ENCODE measurements at places on chromosomes 5 and 9.

DNA sequence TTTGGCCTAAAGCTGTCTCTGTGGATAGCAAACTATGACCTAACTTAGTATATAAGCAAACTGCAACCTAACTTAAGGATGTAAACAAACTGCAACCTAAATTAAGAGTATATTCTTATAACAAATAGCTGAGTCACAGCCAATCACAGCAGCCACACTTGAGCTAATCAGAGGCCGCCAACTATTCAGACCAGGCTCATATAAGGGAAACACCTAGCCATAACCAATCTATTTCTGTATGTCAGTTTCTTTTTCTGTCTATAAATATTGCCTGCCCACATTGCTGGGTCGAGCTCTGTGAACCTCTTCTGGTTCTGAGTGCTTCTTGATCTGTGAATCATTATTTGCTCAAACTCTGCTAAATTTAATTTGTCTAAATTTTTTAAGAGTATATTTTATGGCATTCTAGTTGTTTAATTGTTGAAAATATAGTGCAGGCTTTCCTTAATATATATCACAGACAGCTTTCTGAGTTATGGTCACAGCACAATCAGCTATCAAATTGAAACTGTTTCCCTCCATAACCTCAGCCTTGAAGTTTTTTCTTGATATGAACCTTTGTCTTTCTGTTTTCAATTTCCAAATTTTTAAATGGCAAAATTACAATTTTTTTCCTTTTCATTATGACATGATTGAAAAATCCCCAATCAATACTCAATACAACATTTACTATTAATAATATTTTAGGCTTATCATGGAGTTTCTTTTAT lies 327.1 kb upstream of the NUDT12 start:
- no peak for DNase-seq

GRCh38 chr9:72365525-72366256 lies 683 bp upstream of the ZFAND5 start:
- DNase-seq = peak; percentile 80

DNA sequence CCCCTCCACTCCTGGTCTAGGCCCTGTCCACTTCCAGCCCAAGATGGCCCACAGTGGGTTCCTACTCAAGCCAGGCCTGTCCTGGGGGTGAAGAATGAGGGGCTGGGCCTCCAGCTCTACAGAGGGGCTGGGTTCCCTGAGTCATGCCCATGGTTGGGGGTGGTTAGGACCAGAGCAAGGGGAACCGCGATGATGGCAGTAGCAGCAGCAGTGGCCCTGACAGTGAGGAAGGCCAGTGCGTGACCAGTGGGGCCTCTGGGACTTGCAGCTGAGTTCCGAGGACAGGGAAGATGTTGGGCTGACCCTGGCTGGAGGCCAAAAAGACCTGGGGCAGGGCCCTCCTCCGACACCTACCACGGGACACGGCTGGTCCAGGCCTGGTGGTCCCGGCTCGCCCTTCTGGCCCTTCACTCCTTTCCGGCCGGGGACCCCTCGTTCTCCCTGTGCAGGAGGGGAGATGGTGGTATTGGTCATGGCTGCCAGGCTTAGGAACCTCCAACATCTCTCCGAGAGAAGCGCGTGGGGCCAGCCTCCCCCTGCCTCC lies 9.2 kb upstream of the PHYKPL start:
- no peak for DNase-seq

GRCh38 chr5:168885324-168886120 lies 306.4 kb upstream of the PANK3 start:
- DNase-seq = no peak

DNA sequence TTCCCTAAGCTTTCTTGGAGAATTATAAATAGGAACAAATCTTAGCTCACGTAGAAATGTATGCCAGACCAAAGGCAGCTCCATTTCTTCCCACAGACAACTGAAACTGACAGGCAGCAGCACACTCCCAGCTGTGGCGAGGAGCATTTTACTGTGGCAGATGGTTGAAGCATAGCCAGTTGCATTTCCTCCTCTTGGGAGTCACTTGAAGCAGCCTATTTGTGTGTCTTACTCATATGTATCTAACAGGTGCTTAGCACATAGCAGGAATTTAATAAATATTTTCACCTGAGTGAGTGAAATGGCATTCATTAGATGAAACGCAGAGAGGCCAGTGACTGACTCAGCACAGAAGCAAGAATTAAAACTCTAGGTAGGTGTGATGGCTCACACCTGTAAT lies 12.3 kb upstream of the MTMR12 start:
- no peak for DNase-seq

DNA sequence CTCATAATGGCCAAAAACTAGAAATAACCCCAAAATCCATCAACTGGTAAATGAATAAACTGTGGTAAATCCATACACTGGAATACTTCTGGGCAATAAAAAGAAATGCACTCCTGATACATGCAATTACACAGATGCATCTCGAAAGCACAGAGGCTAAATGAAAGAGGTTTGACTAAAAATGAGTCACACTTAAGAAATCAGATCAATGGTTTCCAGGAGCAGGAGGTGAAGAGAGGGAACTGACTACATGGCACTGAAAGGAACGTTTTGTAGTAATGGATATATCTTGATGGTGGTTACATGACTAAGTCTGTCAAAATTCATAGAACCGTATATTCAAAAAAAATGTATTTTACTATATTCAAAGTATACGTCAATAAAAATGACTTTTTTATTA lies 42.4 kb downstream of the STRBP start:
- no peak for DNase-seq

DNA sequence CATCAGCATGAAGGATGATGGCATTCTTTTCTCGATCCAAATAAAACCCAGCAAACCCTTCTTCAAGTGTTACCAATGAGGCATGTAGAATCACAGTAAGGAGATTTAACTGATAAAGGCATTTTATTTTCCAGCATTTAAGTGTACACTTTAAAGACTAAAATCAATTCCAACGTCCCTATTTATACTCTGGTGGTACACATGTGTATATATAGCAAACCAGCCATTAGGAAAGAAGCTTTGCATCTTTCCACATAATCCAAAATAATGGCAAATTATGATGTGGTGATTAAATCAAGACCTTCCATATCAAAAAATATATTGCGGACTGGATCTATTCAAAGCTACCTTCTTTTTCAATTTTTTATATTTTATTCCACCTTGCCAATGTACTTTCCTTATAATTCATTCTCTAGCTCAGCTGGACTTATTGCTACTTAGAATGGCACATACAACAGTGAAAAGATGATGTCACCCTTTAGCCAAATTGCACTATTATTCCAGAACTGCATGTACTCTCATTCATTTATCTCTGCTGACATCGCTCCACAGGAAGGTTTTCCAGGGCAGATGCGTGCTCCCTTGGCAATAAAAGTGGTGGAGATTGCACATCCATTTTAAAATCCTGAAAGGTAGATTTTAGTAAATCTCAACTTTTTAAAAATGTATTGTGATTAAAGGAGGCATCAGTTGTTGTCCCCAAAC lies 63.3 kb upstream of the SLC30A5 start:
- no peak for DNase-seq

- no peak for DNase-seq
These were observed 404.3 kb downstream of the RAB3C start for GRCh38 chr5:58987193-58987592.

DNA sequence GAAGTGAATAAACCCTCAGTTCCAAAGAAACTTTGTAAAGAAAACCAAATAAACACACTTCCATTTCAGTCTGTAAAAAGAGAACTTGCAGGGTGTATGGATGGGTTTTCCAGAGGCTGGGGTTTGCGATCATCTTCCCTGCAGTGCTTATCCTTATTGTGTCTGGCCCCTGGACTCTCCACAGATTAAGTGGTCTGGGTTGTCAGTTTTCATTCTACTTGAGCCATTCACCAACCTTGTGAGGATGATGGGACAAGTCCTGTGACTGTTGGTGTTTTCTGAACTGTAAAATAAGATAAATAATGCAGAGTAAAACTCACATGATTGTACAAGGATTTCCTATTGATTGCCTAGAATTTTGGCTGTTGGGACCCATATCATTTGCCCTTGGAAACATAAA lies 166.1 kb upstream of the MOCS2 start:
- DNase-seq = no peak

GRCh38 chr5:179166171-179166885 lies 106.2 kb downstream of the ZNF354C start:
- DNase-seq = no peak

- DNase-seq = no peak
These were observed 304.7 kb upstream of the NREP start for GRCh38 chr5:112061666-112062065.

DNA sequence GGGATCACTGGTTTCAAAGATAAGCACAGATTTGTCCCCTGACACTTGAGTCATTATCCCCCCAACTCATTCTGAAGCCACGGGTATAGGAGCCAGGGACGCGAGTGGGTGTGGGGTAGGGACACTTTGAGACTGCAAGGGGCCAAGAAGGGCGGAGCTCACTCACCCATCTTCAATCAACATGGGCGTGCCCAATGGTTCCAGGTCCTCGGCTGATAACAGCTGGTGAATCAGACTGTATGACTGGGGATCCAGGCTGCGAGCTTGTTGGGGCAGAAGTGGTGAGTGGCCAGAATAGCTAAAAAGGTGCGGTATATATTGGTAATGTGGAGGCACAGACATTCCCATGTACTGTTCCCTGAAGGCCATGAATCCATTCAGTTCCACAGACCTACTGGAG lies 30.7 kb upstream of the NR5A1 start:
- no peak for DNase-seq

DNA sequence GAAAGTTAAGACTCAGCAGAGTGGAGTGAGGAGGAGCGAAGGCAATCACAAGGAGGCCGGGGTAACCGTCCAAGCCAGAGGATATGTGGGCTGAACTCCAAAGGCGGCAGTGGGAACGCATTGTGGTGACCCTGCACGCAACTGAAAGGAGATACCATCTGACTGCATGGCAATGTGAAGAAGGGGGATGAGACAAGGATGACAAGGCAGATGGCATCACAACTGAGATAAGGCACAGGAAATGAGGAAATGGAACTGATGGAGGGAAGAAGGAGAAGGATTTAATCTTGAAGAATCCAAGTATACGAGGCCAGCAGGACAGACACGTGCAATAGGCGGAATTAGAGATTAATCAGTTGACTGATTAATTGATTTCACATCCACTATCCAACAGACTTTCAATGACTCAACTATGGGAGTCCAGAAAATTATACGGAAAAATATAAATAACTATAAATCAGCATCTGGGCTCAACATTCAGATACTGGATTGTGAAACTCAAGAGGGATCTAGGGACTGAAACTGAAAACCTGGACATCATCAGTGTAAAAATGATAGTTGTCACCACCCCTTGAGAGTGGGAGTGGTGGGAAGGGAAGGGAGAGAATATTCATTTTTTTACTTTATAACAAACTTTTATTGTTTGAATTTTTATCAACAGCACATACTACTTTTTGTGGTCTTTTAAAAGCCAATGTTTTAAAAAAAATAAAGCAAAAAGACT lies 86.1 kb downstream of the ARL15 start:
- DNase-seq = no peak

- DNase-seq = no peak
These were observed 41.3 kb downstream of the ZNF474 start for GRCh38 chr5:122170620-122171019.

DNA sequence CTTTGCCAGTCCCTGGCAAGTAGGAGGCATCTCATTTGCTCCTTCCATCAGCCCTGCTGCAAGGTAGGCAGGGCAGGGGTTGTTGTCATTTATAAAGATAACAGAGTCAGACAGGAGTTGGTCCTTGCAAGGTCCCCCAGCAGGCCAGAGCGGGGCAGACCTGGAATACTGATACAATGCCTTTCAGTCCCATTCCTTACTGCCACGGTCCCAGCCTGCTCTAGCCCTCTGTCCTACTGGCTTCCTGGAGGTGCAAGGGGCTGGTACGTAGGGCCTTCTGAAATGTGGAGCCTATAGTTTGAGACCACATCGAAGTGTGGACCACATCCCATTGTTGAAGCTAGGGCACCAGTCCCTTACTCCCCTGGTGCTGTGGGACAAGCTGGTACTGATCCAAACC lies 42.8 kb upstream of the PITX1 start:
- DNase-seq = peak; percentile 12

- no peak for DNase-seq
These were observed 3.7 kb downstream of the PLAC8L1 start for GRCh38 chr5:146101646-146102045.

GRCh38 chr5:8382456-8382855 lies 513.5 kb downstream of the MTRR start:
- no peak for DNase-seq

- DNase-seq = no peak
These were observed 69.3 kb upstream of the MELK start for GRCh38 chr9:36503172-36504088.

DNA sequence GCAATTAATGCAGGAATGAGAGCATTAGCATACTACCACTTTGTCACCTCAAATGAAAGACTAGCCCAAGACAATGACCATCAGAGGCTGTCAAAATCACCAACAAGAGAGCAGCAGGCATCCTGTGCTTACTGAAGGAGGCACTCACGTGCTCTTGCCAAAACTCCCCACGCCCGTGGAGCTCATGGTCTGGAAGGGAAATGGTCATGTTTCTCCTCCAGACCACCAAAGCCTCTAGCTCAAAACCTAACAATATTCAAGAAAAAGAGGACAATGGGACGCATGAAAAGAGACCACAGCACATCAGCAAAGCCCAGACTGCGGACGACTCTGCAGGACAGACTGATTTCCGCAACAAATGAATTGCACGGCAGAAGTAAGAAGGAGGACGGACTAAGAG lies 12.8 kb downstream of the AKNA start:
- no peak for DNase-seq

DNA sequence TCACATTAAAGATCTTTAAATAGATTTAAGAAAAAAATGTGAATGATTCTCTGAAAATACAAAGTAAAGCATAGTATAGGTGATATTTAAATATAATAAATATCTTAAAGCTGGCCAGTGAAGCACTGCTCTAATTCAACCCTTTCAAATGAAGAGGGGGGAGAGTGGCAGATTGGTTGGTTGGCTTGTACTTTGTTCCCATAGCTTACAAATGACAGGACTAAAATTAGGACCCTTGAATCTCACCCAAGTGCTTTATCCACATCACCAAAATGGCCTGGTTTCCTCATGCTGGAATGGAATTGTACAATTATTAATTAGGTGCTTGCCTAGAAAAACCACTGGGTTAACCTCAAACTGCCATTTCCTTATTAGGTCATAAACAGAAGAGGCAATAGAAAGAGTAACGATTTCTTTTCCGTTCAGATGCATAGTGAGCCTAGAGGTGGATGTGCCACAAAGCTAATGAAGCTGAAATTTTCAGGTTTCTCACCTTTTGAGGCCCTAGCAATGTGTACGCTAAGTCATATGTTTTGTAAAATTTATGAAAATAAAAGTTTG lies 354.5 kb upstream of the CDH6 start:
- no peak for DNase-seq

Data from breast epithelium (tissue), 4 donors.